Panc1 (cell line): ENCODE measurements at places on chromosomes 2 and 18. TPM values are rescaled to one million over a fixed set of nuclear protein-coding genes. Genes with fewer than 3 reads are reported as not detected.

Gene MREG
- 19.2 TPM for total RNA-seq

Gene MBD5
- 40.2 TPM for total RNA-seq

Gene STPG4
- 0.36 TPM for total RNA-seq

Gene MC2R
- 0.05 TPM for total RNA-seq

Gene LOXL3
- 1.0 TPM for total RNA-seq

Gene R3HDM1
- 62.6 TPM for total RNA-seq

Gene IMPACT
- 36.2 TPM for total RNA-seq

Gene MAPRE2
- 14.1 TPM for total RNA-seq

Gene ASXL3
- total RNA-seq = 0.74 TPM

- H3K4me3 ChIP-seq = no peak overlapping the region
- no peaks in the 10 kb centered on the region for H3K4me1 ChIP-seq
- no peaks in the 10 kb centered on the region for H3K27me3 ChIP-seq
- H3K27ac ChIP-seq = no peak overlapping the region
- H3K36me3 ChIP-seq = no peaks in the 10 kb centered on the region
- no peak for DNase-seq
Observed at GRCh38 chr2:30683236-30683956, 123.8 kb downstream of the CAPN13 start.

DNA sequence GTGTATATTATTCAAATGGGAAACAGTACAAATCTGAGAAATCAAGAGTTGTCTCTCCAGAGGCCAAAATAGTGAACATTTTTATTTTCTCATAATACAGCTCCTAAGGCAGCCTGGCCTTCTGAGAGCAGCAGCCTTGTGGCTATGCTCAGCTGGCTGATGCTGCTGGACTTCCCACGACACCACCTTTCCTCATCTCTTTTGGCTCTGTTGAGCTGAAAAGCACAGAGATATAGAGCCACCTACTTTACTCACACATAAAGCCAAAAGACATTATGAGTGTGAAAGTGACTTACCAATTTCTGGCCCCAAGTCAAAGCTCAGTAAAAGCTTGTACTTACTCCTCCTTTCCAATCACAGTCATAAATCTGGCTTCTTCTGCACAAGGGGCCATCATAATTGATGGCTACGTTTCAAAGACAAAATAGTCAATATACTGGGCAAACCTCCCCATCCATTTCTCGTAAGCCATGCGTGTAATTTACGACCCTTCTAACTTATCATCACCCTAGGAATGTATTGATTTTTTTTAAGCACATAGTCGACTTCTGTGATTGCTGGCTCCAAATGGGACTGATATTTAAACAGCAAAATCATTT is 18.6 kb upstream of the REG3A start:
- H3K27me3 ChIP-seq = no peaks in the 10 kb centered on the region
- H3K4me1 ChIP-seq = no peaks in the 10 kb centered on the region
- no peaks in the 10 kb centered on the region for H3K36me3 ChIP-seq
- H3K4me3 ChIP-seq = no peak overlapping the region
- H3K27ac ChIP-seq = no peak overlapping the region

DNA sequence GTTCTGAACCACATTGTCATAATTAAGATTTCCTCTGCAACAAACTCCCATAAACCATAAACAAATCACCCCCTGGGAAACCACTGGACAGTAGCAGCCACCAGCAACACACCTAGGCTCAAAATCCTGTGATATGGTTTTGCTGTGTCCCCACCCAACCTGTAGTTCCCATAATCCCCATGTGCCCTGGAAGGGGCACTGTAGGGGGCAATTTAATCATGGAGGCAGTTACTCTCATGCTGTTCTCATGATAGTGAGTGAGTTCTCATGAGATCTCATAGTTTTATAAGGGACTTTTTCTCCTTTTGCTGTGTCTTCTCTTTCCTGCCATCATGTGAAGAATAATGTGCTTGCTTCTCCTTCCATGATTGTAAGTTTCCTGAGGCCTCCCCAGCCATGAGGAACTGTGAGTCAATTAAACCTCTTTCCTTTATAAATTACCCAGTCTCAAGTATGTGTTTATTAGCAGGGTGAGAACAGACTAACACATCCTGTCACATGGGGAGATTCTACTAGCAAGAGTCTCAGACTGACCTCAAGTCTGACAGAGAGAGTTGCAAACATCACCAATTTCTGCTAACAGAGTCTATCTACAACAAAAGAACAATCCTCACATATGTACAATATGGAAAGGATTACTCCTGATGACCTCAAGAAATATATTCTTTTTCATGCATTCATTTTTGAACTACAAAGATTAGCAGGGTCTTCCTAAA is 182.6 kb downstream of the GRB14 start:
- H3K4me1 ChIP-seq = no peaks in the 10 kb centered on the region
- H3K27ac ChIP-seq = no peak overlapping the region
- no peaks in the 10 kb centered on the region for H3K27me3 ChIP-seq
- H3K36me3 ChIP-seq = no peaks in the 10 kb centered on the region

DNA sequence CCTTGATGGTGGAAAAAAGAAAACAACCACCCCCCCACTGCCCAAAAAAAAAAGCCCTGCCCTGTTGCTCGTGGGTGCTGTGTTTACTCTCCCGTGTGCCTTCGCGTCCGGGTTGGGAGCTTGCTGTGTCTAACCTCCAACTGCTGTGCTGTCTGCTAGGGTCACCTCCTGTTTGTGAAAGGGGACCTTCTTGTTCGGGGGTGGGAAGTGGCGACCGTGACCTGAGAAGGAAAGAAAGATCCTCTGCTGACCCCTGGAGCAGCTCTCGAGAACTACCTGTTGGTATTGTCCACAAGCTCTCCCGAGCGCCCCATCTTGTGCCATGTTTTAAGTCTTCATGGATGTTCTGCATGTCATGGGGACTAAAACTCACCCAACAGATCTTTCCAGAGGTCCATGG is 28.0 kb downstream of the MAL start:
- H3K4me1 ChIP-seq = no peaks in the 10 kb centered on the region; the same call in 1 of the 2 replicates
- DNase-seq = no peak
- H3K36me3 ChIP-seq = no peaks in the 10 kb centered on the region
- no peak overlapping the region for H3K27ac ChIP-seq
- H3K27me3 ChIP-seq = peaks cover 8% of the 10 kb centered on the region

- H3K4me3 ChIP-seq = no peak overlapping the region
- no peaks in the 10 kb centered on the region for H3K4me1 ChIP-seq
- H3K27ac ChIP-seq = no peak overlapping the region
- DNase-seq = no peak
Observed at GRCh38 chr2:126038861-126039260, 617.1 kb upstream of the GYPC start.

DNA sequence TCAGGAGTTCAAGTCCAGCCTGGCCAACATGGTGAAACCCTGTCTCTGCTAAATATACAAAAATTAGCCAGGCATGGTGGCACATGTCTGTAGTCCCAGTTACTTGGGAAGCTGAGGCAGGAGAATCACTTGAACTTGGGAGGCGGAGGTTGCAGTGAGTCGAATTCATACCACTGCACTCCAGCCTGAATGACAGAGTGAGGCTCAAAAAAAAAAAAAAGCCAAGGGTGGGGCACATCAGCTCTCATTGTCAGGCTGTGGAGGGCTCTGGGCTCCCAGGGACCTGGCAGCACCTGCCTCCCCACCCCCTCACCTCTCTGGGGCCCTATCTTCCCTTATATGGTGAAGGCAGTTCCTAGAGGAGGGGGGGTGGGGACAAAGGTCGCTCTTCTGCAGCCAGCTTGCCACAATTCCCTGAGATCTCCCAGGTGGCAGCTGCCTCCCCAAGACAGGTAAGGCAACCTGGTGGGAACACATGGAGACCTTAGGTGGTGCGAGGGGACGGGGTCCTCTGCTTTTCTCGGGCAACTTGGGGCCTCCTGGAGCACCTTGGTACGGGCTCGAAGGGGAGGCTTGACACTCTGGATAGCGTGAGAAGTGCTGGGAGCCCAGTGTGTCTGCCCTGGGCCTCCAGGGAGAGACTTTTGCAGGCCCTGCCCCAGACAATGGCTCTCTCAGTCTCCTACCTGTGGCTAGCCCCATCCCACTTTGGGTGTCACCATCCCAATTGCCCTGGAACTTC is at the start of gene VIL1:
Gene VIL1 (plus strand): TSS at position 407 of the 742 bp plus-strand sequence. CDS start 4,656 bp downstream, outside the sequence.
- no peak for DNase-seq
- no peaks in the 10 kb centered on the region for H3K4me1 ChIP-seq
- H3K36me3 ChIP-seq = no peaks in the 10 kb centered on the region
- H3K4me3 ChIP-seq = no peak within 1 kb of the TSS
- H3K27me3 ChIP-seq = no peaks in the 10 kb centered on the region

DNA sequence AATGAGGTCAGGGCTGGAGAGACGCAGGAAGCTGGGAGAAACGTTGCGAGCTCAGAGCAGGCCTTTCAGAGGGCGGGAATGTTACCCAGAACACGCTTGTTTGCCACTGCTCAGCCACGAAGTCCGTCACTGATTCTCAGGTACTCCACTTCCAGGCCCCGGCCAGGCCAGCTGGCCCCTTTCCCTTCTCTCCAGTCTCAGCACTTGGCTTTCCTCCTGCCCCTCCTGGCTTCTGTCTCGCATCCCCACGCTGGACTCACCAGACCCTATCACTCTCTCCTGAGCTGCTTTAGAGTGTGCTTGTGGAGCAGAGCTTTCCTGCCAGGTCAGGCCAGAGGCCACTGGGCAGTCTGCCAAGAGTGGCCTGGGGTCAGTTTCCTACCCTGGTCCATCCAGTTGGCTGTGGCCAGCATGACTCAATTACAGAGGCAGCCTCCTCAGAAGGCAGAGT is 151.4 kb downstream of the TWIST2 start:
- DNase-seq = no peak
- H3K36me3 ChIP-seq = no peaks in the 10 kb centered on the region
- no peak overlapping the region for H3K4me3 ChIP-seq
- H3K4me1 ChIP-seq = peaks cover 8% of the 10 kb centered on the region; the same call in 1 of the 2 replicates
- H3K27ac ChIP-seq = no peak overlapping the region

DNA sequence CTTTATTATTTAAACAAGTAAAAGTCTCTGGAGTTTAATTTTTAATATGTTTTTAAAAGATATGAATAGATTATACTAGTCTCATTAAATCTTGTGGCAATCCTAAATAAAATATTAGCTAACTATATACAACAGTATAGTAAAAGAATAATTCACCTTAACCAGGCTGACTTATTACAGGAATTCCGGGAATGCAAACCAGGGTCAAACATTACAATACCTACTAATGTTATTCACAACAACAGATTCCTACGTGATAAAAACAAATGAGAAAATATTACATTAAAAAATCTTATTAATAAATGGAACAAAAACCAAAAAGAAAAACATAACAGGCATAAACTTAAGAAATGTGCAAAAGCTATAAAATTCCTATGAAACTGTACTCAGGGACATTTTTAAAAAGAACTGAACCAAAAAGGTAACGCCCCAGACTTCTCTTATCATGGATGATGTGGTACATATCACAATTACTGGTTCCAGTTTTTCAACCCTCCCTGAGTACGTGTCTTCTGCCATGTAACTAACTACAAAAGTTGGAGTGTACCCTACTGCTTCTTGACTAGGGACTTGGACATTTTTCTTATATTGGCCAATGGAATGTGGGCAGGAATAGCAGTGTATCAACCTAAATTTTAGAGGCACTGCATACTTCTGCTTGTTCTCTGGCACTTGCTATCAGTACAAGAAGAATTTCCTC is 20.2 kb downstream of the TTC21B start:
- no peak overlapping the region for H3K27ac ChIP-seq
- no peak overlapping the region for H3K4me3 ChIP-seq
- H3K36me3 ChIP-seq = peaks cover 27% of the 10 kb centered on the region
- H3K27me3 ChIP-seq = no peaks in the 10 kb centered on the region
- no peak for DNase-seq

DNA sequence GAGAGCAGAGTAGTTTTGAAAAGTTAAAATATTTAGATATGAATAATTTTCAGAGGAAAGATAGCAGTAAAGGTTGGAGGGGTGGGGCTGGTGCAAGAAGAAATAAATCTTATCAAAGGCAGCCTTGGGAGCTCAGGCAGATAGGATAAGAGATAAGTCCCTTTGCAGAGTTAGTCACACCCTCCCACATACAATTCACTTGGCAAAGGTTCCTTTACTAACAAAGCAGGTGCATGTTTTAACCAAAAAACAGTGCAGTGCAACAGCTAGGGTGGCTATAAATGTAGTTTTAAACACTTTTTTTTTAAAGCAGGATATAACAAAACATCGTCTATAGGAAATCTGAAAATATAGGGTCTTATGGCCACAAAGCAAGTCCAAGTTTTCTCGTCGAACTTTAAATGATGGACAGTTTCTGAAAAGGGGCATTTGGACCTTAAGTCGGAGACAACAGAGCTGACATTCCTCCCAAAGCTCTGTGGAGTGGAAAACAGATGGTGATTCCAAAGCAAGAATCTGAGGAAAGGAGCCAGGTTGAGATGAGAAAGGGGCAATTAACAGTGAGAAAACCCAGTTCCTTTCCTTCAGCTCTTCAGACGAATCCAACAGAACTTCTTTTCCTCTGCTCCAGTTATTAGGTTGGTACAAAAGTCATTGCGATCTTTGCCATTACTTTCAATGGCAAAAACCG is 53.0 kb downstream of the EPHA4 start:
- DNase-seq = no peak
- H3K4me3 ChIP-seq = no peak overlapping the region
- no peaks in the 10 kb centered on the region for H3K27me3 ChIP-seq
- no peak overlapping the region for H3K27ac ChIP-seq

GRCh38 chr2:26274058-26274613 is 29.4 kb downstream of the HADHB start:
- no peak for DNase-seq
- H3K27me3 ChIP-seq = no peaks in the 10 kb centered on the region
- no peaks in the 10 kb centered on the region for H3K4me1 ChIP-seq
- no peak overlapping the region for H3K4me3 ChIP-seq
- H3K27ac ChIP-seq = no peak overlapping the region

DNA sequence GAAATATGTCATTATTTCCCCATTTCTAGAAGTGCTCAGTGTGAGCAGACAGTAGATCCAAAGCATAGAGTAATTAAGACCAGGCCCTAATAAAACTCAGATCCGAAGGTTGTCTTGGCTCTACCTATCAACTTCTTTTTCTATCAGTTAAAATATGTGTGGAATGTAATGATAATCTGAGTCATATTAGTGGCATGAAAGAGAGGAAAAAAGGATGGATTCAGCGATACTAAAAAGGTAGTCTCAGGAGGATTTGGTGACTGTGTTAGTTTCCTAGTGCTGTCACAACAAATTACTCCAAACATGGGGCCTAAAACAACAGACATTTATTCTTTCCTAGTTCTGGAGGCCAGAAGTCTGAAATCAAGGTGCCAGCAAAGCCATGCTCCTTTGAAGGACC is 103.7 kb upstream of the NABP1 start:
- no peak overlapping the region for H3K27ac ChIP-seq
- H3K4me3 ChIP-seq = no peak overlapping the region
- DNase-seq = no peak

- H3K27ac ChIP-seq = no peak overlapping the region
- H3K4me1 ChIP-seq = peaks cover 13% of the 10 kb centered on the region
- DNase-seq = no peak
- no peaks in the 10 kb centered on the region for H3K27me3 ChIP-seq
- H3K4me3 ChIP-seq = no peak overlapping the region
Observed at GRCh38 chr2:235052514-235053354, 100.9 kb downstream of the SH3BP4 start.

GRCh38 chr2:111629983-111630382 is 254.0 kb downstream of the ANAPC1 start:
- DNase-seq = no peak
- H3K27me3 ChIP-seq = no peaks in the 10 kb centered on the region
- H3K4me3 ChIP-seq = no peak overlapping the region
- no peaks in the 10 kb centered on the region for H3K4me1 ChIP-seq
- no peaks in the 10 kb centered on the region for H3K36me3 ChIP-seq
- no peak overlapping the region for H3K27ac ChIP-seq

- DNase-seq = no peak
- H3K4me3 ChIP-seq = no peak overlapping the region
- no peaks in the 10 kb centered on the region for H3K4me1 ChIP-seq
- no peaks in the 10 kb centered on the region for H3K27me3 ChIP-seq
- H3K27ac ChIP-seq = no peak overlapping the region
- H3K36me3 ChIP-seq = no peaks in the 10 kb centered on the region
Observed at GRCh38 chr2:7703543-7704144, 786.4 kb downstream of the RNF144A start.
